Nucleus accumbens (tissue), 56 donors: ENCODE measurements at places on chromosomes 1 and 21.

- no peak for DNase-seq
Measured at GRCh38 chr1:214720561-214720960, 117.6 kb downstream of the CENPF start.

- no peak for DNase-seq
Measured at GRCh38 chr21:34352556-34352955, 11.2 kb upstream of the KCNE2 start.

DNA sequence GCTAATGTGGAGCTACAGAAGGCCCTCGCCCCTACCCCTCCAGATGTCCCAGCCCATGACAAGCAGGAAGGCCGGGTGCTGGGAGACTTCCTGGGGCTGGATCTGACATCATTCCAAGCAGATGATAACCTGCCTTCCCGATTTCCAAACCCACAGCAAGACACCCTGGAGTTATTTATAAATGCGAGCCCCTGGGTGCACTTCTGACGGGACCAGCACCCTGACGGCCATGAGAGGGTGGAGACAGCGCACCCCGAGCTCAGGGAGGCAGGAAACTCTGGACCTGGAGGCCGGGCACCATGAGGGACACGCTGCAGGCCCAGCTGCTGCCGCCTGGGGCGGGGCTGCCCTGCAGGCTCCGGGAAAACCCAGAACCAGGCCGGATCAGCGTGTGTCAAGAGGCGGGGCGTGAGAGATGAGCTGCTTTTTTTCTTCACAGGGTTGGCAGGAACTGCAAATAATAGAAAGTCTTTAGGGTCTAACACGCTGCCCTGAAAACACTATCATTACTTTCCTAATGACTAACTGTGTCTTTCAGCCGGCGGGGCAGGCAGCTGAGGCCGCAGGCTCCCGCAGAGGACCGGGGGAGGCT is 2.5 kb upstream of the PCBP3 start:
- no peak for DNase-seq

DNA sequence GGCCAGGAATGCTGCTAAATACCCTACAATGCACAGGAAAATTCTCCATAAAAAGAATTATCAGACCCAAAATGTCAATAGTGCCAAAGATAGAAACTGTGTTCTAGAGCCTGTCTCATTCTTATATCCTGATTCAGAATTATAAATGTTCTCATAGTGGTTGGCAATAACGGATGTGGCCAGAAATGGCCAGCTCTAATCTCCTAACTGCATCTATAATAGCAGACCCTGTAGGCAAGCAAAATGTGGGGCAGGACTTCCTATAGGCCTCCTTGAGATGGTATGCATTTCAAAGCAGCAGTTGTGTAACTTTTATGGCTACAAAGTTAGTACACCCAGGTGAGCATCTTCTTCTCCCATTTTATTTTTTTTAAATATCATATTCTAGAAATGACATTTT is 95.9 kb upstream of the SGIP1 start:
- DNase-seq, result no peak

GRCh38 chr1:162310337-162310736 is 66.3 kb downstream of the SPATA46 start:
- DNase-seq, result no peak

DNA sequence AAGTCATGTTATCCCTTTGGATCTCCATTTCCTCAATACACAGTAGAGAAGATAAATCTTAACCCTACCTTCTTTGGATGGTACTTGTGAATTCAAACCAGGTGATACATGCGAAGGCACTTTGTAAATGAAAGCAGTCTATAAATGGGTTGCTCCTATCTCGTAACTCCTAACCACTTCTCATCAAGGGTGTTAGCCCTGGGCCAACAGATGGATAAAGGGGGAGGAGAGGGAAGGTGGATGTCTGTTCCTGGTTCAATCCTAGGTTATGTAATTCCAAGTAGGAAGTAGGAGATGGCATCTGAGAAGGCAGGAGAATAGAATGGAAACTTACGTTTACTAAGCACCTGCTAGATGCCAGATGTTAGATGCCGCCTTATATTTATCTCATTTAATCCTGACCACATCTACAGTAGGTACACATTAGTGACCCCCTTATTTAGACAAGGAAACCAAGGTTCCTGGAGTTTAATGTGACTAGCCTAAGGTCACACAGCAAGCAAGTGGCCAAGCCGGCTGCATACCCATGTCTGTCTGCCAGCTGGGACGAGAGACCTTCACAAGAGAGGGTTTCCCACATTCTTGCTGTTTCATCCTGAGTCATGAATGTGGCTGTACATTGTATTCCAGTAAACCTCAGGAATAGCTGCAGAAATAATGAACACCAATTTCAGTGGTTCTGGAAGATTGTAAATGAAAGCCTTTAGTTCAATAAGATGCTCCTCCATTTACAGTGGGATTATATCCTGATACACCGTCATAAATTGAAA is 47.7 kb downstream of the ELAVL4 start:
- no peak for DNase-seq

DNA sequence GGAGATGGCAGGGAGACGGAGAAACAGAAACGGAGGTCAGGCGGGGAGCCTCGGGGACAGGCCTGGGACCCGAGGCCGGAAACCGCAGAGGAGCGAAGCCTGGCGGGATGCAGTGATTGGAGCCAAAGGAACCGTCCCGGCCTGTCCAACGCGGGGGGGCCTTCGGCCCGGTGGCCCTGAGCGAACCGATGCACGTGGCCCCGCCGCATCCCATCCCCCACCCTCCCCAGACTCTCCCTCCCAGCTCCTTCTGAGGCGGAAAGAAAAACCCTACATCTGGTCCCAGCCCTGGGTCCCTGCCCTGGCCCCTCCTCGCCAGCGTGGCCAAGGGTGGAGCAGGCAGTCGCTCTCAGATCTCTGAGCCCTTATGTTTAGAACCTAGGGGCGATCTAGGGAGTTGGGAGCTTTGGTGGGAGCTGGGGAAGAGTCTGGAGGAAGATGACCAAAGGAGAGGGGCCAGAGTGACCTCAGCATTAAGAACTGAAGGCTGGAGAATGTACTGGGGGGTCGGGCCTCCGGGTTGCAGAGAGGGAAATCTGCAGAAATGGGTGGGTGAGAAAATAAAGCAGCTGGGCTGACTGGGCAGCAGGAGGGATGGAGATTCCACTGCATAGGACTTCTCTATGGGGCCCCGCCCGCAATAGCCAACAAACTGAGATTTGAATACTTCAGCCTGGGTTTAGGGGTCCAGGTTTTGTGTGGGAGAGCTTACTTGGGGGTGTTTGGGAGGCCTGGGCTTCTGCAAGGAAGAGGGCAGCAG is 1.5 kb upstream of the CRABP2 start:
- no peak for DNase-seq

DNA sequence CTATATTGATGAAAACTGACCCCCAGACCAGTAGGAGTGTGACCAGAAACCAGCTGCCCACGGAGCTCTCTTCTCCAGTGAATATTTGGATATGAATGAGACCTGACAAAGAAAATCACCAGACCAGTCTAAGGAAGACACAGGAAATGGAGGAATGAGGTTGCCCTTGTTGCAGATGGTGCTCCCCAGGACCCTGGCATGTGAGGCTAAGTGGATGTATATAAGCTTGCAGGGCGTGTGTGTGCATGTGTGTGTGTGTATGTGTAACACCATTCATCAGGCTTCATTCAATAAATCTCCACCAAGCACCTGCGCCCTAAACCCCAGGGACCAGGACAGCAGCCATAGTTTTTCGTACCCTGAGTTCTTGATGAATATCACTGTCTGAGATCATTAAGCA is 14.4 kb downstream of the PHLDA3 start:
- DNase-seq, result no peak

DNA sequence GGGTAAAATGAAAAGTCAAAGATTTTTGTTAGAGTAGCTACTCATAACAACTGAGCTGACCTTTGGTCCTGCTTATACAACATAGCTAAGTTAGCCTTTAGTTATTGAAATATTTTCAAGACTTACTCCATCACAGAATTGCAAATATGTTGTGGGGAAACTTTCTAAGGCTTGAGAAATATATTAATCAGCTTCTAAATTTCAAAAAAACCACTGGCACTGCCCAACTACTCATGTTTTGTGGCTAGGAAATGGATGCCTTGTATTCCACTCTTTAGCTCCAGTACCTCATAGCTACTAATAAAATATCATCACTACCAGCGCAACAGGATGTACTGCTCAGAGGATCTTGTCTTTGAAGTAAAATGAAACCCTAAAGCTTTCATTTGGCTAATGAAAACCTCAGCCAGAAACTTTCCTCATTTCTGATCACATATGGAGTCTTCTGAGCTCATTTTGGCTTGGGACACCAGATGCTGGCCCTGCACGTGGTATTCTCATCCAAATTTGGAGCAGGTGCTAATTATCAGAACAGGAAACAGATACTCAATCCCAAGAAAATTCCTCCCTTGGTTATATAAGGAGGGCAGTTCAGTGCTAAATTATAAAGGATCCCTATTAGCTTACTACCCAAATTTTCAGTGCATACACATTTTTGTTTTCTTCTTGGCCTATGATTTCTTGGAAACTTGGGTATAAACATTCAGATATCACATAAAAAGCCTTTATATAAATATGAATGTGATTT is 690.7 kb downstream of the ADGRL2 start:
- DNase-seq, result no peak

GRCh38 chr1:201399352-201400126 is 415 bp upstream of the LAD1 start:
- no peak for DNase-seq

DNA sequence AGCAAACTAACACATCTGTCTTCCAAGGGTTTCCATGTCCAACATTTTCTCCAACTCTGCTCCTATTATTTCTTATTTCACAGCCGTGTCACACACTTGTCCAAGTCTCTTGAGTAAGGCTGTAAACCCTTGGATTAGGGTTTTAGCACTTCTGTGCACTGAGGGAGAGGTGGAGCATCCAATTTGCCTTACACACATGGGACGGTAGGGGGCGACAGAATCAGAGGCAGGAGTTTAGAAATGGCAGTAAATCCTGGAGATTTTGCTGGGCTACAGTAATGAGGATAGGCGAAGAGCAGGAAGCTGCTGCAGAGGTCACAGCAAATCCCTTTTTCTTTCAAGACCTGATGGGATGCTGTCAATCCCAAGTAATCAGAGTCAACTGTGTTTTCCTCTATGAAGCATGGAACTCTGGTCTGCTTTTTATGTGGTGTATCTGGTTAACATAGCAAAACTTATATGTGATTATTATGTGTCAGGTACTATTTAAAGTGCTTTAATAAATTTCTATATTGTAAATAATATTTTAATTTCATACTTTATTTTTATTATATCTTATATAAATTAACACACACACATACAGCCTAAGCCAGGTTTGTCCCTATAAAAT is 15.4 kb upstream of the LCE5A start:
- DNase-seq, result no peak

DNA sequence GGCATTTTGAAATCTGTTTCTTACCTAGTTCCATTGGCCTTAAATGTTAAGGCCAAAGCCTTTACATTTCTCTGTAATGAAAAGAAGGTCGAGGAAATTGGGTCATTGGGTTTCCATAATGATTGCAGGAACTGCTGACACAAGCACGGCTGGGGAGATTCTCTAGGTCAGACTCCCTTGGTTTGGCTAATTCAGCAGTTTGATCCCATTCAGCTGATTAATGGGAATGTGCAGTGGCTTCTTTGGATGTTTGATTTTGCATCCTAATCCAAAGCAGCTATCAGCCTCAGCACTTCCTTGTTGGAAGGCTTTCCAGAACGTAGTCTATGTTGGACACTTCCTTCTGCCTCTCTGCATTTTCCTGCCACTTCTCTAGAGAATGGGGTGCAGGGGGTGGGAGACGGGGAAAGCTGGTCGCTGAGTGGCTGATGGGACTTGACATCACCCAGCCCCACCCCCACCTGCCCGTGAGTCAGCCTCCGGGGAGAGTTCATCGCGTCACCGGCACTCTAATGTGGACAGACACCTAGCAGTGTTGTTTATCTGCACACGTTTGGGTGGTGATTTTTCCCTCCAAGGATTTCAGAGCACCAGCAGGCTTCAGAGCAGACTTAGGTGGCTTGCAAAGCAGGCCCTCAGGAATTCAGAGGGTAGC is 5.4 kb downstream of the PSEN2 start:
- DNase-seq, result peak; percentile 27

DNA sequence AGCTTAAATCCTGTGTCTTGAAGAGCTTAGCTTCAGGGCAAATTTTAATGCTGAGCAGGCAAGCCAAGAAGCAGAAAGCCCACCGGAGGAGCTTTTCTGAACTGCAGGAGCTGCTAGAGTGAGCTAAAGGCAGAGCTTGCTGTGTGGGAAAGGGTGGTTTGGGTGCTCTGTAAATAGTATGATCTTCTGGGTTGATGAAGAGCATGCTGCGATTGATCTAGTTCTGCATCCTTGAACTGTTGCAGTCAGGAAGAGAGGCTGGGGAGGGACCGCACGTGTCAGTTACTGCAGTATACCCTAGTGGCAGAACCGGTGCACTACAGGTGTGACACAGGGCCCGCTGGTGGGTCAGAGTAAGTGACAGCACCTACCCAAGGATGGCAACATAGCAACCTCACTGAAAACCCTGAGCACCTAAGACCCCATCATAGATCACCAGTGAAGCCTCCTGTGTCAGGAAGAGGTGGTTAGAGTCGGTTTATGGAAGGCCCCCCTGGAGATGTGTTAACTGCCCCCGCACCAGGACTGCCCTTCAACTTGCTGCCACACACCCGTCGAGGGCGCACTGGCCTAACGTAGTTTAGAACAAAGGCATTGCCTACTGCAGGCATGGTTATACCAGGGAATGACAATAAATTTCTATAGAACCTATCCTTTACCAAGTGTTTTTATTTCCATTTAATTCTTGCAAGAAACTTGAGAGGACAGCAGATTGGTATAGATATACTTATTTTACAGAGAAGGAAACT is 146.0 kb upstream of the KIAA0040 start:
- DNase-seq, result no peak

DNA sequence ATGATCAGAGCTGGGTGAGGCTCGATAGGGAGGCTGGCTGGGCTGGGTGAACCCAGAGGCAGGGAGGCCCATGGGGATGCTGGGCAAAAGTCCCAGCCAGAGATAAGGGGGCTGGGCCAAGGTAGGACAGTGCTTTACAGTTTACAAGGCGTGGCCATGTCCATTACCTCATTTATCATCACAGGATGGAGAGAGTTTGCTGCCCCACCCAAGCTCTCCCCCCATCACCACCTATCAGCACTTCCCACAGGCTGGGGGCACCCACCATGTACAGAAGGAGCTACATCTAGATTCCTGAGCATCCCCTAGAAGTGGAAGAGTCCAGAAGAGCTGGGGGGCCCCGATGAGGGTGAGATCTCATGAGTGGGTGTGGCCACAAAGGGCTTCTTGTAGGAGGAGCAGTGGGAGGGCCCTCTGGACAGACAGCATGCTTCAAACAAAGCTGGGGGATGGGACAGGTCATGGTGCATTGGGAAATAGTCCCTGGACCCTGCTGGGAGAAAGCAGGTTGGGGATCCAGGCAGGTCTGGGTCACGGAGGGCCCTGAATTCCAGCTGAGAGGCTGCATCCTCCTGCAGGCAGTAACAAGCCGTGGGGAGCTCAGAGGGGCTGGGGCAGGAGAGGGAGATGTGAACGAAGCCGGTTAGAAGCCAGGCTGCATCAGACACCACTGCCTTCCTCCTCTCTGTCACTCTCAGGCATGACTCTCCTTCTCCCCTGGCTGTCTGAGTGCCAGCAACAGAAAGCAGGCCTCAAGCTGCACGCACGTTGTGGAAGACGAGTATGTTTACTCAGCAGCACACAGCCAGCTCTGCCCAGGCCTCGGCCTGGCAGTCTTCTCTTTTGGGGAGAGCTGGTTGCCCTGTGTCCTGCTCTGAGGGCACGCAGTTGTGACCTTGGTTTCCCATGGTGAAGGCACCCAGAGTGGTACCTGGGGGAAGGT is 202.3 kb downstream of the HIVEP3 start:
- DNase-seq, result no peak
